ENCODE measurements at places on chromosomes 3 and 15.

- no peak for DNase-seq
These were observed 177.8 kb upstream of the LRTM1 start for GRCh38 chr3:55105647-55106046.

DNA sequence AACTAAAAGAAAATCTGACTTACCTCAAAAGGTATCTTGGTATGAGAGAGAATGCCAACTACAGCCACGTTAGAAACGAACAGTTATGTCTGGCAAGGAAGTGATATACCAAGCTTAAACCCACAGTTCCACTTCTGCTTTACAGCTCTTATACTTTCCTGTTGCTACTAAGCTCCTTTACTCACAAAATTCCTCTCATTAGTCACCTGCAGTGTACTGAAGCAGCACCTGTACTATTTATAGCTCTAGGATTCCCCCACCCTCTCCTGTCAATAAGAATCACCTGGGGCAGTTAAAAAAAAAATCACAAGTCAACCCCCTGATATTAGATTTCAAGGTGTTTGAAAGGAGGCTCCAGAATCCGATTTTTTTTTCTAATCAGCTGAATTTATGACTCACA lies 2.9 kb upstream of the TMEM266 start:
- DNase-seq: no peak

DNA sequence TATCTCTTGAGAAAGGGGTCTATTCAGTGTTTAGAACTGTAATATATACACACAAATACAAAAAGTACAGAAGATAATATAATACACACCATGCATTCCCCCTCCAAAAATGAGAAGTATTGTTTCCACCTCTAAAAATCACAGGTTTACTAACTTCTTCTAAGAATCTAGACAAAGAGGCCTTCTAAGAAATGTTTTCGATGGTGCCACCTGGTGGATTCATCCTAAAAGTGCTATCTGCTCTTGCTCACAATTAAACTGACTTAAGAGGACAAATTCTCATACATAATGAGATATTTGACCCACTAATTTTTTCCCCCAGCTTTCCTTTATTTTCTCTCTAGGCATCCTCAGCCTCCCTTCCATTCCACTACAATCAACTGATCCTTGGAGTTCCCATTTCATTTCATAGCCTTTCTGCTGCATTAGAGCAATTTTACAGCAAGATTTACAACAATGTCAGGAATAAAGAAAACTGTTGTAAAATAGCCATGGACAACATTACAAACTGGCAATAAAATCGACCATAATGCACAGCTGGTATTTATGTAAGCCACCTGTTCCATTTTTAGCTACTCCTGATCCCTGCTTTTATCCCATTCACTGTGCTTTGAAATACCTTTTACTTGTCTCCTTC lies 124.6 kb downstream of the ARRDC4 start:
- DNase-seq: peak; percentile 58

DNA sequence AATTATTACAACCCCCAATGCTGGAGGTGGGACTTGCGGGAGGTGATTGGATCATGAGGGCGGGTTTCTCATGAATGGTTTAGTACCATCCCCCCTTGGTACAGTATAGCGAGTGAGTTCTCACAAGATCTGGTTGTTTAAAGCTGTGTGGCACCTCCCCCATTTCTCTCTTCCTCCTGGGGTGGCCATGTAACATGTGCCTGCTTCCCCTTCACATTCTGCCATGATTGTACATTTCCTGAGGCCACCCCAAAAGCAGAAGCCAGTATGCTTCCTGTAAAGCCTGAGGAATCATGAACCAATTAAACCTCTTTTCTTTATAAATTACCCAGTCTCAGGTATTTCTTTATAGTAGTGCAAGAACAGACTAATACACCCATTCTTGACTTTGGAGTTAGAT lies 20.3 kb upstream of the PROK2 start:
- peak; percentile 44 for DNase-seq

GRCh38 chr3:24494618-24495325 lies at the start of gene THRB:
TSS of gene THRB (minus strand) at chr3:24494850.
- DNase-seq: peak; percentile 62

- no peak for DNase-seq
These were observed 28.8 kb upstream of the ANP32A start for GRCh38 chr15:68849497-68849896.

- no peak for DNase-seq
These were observed 325.0 kb downstream of the SATB1 start for GRCh38 chr3:18100121-18100520.

DNA sequence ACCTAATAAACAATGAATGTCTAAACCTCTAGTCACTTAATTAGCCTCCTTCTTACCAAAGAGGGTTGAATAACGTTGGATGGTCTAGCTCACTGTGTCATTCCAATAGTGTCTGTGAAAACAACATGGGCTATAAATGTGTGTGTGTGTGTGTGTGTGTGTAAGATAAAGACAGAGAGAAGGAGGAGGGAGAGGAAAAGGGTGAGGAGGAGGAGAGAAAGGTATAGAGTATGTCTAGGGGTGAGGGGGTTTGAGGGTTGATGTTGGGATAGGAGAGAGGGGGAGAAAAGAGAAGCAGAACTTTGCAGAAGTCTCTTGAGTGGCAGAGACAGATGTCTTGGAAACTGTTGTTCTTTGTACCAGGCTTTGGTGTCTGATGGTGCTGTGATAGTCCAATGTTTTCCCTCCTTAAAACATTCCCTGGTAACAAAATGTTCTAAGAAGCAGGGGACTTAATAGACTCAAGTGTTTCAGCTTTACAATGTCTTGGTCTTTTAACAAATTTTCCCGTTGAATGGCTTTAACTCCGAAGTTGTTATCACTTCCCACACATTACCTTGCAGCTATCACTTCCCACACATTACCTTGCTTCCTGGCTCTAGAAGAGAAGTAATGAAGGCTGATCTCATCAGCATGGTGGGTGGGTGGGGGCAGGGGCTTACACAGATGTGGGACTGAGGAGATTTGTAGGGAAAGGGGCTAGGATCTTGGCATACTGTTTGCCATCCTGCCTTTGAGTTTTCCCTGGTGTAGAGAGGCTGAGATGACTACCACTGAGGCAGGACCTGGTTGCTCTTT lies 57.8 kb upstream of the ETV5 start:
- no peak for DNase-seq

GRCh38 chr15:77684341-77685081 lies 51.8 kb upstream of the LINGO1 start:
- DNase-seq: no peak

DNA sequence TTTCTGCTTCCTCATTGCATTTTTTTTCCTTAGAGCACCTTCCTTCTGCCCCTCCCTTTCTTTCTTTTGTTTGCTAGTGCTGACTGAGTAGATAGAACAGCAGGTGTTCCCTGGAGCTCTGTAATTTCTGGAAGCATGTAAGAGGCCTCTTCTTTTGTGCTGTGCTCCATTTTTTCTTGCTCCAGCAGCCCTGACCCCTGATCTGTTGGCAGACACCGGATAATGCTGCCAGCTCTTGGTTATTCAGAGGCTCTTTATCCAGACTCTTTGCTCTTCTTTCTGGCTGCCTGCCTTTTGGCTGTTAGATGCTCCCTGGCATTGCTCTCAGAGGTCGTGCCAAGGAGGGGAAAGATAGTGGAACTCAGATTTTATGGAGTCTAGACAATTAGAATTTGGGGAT lies 104.4 kb upstream of the RBMS3 start:
- DNase-seq: no peak

DNA sequence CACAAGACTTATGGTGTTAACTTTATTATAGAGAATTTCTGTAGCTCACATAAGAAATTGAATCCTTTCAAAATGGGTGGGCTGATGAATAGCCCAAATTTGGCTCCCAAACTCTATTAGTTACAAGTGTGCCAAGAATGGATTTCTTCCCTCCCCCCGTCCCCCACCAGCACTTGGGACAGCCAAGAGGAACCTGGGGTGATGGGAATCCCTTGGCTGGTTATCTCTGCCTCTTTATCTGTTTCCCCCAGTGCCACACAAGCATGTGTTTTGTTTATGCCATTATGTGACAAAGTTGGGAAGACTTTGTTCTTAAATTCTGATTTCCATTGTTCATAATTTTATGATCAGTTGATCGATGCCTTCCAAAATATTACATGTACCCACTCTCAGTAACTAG lies 28.3 kb downstream of the CMSS1 start:
- no peak for DNase-seq

- peak; percentile 41 for DNase-seq
These were observed 12.0 kb downstream of the MESD start for GRCh38 chr15:80977627-80978036.

DNA sequence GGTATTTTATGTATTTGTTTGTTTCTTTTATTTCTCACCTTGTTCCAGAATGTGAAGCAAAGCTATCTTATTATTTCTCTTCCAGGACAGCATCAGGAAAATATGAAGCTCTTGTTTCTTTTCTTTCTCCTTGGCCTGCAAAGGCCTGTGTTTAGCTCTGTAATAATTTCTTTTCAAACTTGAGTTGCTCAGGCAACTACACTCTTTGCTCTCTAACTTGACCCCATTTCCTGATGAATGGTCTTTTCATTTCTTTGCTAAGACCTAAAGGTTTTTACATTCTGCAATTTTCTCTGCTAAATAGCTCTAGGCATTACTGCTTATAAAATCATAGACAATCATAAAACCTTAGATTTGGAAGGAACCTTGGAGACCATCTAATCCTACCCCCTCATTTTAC lies 26.2 kb upstream of the ZNF770 start:
- no peak for DNase-seq

DNA sequence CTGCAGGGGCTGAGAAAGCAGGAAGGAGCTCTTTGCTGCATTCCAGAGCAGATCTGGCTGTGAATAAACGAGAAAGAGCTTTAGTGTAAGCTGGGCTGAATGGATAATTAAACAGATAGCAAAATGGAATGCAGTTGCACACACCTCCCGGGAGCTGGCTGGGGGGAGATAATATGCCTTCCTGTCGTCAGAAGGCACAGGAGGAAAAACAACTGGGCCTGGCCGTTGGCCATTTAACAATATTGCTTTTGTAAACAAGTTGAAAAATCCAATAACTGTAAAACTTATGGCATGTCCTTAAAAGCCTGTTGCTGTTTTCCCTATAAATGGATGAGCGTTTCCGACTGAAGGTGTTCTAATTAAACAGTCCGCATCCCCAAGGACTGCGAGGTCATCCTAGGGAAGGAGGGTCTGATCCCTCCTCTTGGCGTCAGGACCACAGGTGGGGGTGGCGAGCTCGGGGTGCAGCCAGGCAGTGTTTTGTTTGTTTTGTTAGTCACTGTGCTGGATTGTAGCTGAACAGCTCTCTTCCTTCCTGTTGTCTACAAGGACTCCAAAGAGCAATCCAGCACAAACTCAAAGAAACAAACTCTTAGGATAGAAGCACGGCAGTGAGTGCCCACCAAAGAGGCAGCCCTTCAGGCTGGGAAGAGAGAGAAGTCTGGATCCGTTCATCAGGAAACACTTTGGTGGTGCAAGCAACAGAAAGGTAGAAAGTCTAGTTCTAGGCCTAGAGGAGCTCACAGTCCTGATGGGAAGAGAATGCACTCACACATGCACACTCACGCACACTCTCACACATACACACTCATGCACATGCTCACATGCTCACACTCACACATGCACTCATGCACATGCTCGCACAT lies 133.4 kb upstream of the SMAD3 start:
- no peak for DNase-seq

DNA sequence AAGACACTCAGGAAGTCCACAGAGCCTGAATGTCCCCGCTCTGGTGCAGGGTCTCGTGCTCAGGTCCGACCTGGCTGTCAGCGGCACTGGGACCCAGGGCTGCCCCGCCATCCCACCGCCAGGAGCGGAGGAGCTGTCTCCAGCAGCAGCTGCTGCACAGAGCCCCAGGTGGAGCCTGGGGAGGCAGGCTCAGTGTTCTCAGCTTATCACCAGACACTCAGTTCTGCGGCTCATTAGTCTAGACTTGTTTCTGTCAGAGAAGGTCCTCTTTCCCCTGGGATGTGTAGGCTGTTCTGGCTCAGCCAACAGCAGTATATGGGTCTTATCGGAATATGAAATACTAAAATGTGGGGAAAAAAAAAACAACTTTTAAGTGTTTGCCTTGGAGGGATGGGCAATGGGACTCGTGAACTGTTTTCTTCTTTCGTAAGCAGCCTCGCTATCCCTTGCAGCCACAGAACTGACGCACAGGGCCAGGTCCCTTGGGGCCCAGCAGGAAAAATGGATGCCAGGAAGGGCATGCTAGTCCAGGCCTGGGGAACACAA lies 75.9 kb downstream of the KLF13 start:
- DNase-seq: no peak

All from inflammatory macrophage treated with lipopolysaccharide for 1 hour (primary cell).